ENCODE measurements at places on chromosomes 7 and 10.

GRCh38 chr7:75993689-75994387 lies 557 bp downstream of the TMEM120A start:
- peak; percentile 44 for DNase-seq

GRCh38 chr7:24337180-24337579 lies 53.2 kb downstream of the NPY start:
- DNase-seq = no peak

GRCh38 chr7:101154693-101155102 lies 422 bp downstream of the AP1S1 start:
- no peak for DNase-seq

GRCh38 chr7:86768967-86769760 lies 125.5 kb downstream of the GRM3 start:
- DNase-seq = no peak

GRCh38 chr10:48940958-48941357 lies 1.3 kb upstream of the LRRC18 start:
- no peak for DNase-seq

DNA sequence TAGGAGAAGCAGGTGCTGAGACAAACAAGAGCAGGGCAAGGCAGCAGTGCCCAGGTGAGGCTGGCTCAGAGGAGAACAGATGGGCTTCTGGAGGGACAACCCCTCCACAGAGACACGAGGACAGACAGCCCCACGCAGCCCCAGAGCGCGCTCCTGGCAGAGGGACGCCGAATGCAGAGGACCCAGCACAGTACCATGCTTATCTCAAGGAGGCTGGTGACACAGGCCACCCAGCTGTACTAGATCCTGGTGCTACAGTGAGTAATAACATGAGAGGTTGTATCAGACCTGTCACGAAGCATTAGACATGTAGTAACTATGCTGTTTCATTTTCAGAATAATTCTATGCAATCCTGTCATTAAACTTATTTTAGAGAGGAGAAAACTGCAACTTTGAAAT lies 60.4 kb upstream of the NCAPG2 start:
- no peak for DNase-seq

DNA sequence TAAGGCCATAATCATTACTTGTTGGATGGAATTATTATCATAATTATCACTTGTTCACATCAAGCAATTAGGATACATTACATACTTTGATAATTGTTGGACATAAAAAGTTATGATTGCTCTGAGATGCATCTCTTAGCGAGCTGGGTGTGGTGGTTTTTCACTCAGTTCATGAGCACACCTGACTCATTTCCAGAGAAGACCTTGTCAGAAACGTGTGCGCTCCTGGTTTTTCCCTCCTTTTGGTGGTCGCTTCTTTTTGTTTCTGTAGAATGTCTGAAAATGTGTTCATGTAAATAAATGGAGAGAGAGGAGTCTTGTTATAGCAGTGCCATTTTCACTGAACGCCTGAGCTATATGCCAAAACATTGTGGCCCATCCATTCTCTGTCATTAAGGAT lies 141.3 kb downstream of the PAXIP1 start:
- DNase-seq = no peak

DNA sequence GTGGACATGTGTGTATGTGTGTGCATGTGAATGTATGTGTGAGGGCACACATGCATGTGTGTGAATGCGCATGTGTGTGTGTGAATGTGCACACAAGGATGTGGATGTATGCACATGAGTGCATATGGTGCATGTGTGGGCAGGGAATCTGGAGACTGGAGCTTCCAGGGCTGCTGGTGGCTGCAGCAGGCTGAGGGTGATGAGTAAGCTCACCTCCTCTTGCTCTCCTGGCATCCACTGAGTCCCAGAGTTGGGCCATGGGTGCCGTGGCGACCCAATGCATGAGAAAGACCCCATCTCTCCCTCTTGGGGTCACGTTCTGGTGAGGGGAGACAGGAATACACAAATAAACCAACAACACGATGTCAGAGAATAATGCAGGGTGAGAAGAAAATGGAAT lies 33.3 kb upstream of the COL13A1 start:
- DNase-seq = no peak

- no peak for DNase-seq
Measured at GRCh38 chr10:71132321-71132810, 80.0 kb upstream of the UNC5B start.

GRCh38 chr7:2876031-2876731 lies 32.1 kb upstream of the GNA12 start:
- DNase-seq = peak; percentile 26

- no peak for DNase-seq
Measured at GRCh38 chr10:74088722-74089121, 61.9 kb downstream of the AP3M1 start.

DNA sequence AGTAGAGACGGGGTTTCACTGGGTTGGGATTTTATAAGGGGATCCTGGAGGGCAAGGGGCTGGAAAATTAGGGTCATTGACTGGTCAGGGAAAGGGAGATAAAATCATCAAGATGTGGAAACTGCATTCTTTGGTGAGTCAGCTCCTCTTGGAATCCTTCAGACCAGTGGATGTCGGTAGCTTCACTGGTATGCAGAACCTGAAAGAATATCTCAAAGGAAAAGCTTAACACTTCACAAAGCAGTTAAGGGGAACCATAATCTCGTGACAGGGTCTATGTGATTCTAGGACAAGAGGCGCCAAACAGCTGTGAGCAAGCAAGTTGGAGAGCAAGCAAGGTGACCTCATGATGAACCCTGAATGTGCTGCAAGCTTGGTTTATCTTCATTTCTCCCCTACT lies 634.7 kb upstream of the AUTS2 start:
- peak; percentile 43 for DNase-seq

DNA sequence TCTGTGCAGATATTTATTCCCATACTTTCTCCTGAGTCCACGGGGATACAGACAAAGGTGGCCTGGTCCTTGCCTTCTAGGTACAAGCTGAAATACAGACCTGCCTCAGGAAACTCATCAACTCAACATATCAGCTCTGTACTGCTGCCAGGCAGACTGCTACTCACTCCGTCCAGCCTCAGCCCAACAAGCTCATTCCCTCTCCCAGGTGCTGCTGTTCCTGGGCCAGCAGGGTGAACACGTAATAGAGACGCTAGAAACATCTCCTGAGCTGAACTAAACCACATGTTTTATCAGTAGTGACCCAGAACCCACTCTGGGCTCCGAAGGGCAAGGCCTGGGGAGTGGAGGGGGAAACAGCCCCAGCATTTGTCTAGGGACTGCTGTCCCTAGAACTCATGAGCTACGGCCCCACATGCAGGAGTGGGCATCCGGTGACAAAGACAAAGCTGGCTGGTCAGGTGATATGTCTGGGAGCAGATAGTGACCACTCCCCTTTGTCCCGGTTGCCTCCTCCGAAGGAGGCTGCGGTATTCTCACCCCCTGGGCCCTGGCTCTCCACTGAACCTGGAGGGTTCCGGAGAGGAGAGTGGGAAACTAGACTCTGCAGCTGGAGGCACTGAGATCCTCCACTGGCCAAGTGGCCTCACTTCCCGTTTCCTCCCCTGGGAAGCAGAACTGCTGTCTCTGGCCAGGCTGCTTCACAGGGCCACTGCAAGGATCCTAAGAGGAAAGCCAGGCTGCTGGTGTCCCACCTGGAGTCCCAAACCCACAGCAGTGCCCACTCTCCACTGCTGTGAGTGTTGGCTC lies 116.1 kb downstream of the FAM53B start:
- DNase-seq = no peak

DNA sequence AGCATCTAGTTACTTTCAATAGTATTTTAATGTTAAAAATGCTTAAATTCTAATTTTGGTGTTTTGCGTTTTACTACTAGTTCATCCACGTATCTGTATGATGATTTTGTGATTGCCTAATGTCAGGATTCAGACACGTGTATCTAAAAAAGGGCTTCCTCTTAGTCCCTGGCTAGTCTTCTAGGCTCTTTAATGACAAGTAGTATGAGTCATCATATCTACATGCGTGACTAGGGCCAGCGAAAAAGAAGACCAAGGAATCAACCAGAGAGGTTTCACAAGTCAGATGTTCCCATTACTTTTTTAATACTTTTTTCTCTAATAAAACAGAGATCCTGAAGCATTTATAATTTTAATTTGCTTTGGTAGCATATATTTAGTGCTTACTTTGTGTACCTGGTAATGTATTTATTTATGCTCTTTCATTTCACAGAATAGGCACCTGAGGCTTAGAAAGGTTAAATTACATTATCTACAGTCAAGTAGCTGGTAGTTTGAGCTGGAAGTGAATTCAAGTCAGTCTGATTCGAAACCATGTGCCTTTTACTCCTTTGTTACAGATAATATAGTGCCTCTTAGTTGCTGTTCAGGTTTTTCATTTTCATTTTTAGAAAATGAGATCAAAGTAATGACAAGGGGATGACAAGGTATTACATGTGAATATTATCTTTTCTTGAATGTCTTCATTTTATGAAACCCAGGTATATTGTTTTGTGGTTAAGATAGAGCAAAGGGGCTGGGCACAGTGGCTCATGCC lies 140.3 kb downstream of the FOXP2 start:
- DNase-seq = no peak

All from amniotic stem cell (primary cell).